AG08396 (cell line): ENCODE measurements at places on chromosomes 12 and 14.

- no peak for DNase-seq
Measured at GRCh38 chr14:106837870-106838269, 1311.5 kb downstream of the TMEM121 start.

- no peak for DNase-seq
Measured at GRCh38 chr14:88256997-88257950, 65.8 kb downstream of the KCNK10 start.

DNA sequence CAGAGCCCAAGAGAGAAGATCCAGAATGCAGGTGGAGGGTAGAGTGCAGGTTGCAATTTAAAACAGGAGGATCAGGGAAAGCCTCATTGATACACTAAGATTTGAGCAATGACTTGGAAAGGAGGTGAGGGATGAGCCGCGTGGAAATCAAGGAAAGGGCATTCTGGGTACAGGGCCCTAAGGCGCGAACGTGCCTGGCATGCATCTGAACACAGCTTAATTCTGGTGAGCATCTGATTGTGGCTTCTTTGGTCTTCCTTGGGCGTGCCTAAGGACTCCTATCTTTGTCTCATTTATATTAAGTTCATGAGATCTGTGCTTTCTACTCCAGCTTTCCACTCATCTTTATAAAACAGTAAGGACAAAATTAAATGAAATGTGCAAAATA is 79.3 kb downstream of the NTF3 start:
- no peak for DNase-seq

- no peak for DNase-seq
Measured at GRCh38 chr12:56591961-56592360, 38.2 kb downstream of the BAZ2A start.

DNA sequence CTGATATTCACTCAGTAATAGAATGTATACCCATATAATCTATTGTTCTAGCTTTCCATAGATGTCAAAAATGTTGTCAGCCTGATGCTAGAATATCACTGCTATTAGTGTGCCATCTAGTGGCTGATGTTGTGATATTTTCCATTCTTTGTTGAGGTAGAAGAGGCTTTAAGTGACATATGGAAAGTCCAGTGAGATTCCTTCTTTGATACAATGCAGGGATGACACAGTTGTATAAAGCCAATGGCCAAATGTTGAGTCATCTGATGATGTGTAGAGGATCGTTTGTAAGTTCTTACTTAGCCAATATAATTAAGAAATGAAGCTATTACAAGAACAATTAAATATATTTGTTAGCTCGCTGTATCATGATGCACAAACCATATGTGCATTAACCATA is 58.1 kb upstream of the PCED1B start:
- peak; percentile 48 for DNase-seq

DNA sequence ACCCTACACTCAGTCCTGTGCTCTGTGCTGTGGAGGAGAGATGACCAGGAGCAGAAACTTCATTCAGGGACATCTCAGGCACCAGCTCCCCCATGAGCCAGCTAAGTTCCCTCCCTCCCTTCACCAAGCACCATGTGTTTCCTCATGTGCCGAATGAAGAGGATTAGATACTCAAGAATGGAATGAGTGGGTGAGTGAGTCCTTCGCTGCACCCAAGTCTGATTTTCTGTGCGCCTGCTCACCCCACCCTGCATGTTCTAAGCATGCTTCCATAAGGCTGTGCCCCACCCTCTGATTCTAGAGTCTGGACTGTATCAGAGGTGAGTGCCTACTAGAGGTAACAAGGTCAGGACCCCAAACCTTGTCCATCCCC is 12.1 kb downstream of the SERPINA5 start:
- DNase-seq = no peak

DNA sequence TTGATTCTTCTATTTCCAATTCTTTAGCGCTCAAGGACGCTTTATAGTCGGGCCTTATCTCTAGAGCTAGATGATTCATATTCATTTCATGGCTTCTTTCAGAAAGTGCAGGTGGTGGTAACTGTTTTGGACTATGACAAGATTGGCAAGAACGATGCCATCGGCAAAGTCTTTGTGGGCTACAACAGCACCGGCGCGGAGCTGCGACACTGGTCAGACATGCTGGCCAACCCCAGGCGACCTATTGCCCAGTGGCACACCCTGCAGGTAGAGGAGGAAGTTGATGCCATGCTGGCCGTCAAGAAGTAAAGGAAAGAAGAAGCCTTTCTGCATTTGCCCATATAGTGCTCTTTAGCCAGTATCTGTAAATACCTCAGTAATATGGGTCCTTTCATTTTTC is 241.9 kb downstream of the PAWR start:
- no peak for DNase-seq

DNA sequence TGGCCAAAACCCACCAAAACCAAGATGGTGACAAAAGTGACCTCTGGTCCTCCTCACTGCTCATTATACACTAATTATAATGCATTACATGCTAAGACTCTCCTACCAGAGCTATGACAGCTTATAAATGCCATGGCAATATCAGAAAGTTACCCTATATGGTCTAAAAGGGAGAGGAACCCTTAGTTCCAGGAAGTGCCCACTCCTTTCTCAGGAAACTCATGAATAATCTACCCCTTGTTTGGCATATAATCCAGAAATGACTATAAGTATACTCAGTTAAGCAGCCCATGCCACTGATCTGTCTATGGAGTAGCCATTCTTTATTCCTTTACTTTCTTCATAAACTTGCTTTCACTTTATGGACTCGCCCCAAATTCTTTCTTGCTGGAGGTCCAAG is 43.0 kb upstream of the FUT8 start:
- DNase-seq = no peak

DNA sequence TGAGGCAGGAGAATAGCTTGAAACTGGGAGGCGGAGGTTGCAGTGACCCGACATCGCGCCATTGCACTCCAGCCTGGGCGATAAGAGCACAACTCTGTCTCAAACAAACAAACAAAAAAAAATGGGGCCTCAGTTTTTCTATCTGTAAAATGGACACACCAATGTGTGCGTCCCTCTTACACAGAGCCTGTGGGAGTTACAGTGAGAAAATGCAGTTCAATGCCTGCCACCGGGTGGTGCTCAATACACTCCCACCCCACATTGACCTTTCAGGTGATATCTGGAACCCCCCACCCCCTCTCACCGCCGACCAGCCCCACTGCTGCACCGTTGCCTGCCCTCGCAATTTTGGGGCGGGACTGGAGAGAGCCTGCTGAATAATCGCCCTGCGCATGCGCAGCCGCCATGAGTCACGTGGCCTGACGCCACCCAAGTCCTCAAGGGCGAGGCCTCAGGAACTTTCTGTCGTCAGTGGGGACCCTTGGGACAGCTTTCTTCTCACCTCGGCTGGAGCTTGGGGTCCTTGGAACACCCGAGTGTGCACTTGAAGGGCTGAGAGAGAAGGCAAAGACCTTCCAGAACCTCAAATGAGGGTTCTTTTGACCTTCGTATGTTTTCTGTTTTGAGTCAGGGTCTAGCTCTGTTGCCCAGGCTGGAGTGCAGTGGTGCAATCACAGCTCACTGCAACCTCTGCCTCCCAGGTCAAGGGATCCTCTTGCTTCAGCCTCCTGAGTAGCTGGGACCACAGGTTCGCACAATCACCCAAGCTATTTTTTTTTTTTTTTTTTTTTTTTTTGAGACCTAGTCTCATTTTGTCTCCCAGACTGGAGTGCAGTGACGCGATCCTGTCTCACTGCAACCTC is 14.6 kb upstream of the CABP1 start:
- DNase-seq = no peak

DNA sequence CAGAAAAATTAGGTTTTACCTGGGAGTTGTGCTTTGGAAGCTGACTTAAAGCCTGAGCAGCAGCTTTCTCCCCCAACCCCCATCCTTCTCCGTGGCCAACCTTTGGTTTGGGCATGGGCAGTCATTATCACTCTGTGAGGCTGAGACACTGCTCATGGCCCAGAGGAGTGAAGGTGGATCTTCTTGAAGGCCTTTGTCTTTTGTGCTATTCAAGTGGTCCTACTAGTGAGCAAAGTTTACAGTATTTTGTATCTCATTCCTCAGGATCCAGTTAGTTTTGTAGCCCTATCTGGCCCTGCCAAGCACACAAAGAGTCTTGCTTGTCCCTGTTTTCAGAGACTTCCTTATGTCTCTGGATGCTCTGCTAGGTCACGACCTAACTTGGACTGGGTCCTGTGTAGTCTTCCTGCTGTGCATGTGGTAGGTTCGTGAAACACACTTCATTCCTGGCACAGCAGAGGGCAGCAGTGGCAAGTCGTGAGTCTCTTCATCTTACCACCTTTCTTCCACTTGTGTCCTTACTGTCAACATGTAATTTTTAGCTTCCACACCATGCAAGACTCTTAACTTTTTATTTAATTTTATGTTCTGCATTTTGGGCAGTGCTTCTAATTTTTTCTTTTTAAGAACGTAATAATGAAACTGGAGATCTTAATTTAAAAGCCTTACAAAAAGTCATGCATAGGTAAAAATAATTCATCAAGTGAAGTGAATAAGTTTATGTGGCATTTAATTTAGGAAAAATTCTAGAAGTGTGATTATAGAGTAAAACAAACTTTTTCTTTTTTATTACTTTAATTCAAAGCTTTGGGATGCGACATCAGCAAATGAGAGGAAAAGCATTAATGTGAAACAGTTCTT is 53.7 kb downstream of the APAF1 start:
- DNase-seq = peak; percentile 61

GRCh38 chr12:53071591-53072551 is 7.3 kb downstream of the SPRYD3 start:
- no peak for DNase-seq
